CD4-positive, alpha-beta T cell treated with Interleukin-15 for 4 hours (primary cell): ENCODE measurements at places on chromosomes 2 and 18.

- no peak for DNase-seq
Measured at GRCh38 chr2:159976527-159977160, 85.8 kb downstream of the PLA2R1 start.

- DNase-seq: no peak
Measured at GRCh38 chr2:165793161-165793778, 777 bp downstream of the GALNT3 start.

DNA sequence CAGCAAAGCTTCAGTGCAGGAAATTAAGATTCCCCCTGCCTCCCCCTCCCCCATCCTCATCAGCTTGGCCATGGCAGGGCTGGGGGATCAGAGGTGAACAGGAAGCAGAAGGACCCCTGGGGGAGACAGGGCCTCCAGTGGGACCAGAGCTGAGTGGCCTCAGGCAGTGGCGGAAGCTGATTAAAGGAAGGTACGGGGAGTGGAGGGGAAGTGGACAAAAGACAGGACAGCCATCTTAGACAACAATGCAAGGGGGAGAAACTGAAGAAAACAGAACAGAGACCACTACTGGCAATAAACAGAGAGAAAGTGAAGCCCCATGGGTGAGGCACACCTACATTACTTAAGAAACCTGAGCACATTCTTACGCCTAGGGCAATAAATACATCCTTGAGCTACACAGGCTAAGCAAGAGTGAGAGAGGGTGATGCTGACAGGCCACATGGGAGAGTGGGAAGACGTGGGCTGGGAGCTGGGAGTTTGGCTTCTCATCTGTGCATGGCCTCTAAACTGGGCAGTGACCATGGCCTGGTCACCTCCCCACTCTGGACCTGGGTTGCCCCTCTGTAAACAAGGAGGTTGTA, 59.6 kb downstream of the BCL11A start:
- DNase-seq: no peak

DNA sequence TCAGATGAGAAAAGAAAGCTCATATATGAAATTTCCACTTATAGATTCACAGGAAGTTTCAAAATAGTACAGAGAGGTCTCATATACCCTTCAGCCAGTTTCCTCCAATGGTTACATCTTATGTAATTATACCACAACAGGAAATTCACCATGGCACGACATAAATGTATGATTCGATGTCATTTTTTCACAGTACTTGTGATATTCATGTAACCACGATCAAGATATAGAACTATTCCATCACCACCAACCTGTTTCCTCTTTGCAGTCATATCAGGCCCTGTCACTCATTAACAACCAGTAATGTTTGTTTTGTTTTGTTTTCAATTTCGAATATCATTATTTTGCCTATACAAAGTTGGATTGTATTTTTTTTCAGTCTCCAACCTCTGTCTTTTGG, 314.3 kb upstream of the POU3F3 start:
- DNase-seq: no peak

- DNase-seq: no peak
Measured at GRCh38 chr2:77538031-77538430, 15.9 kb upstream of the LRRTM4 start.
